Lower leg skin (tissue), 4 donors: ENCODE measurements at places on chromosomes 4 and X. TPM values are rescaled to one million over a fixed set of nuclear protein-coding genes. Genes with fewer than 3 reads are reported as not detected.

DNA sequence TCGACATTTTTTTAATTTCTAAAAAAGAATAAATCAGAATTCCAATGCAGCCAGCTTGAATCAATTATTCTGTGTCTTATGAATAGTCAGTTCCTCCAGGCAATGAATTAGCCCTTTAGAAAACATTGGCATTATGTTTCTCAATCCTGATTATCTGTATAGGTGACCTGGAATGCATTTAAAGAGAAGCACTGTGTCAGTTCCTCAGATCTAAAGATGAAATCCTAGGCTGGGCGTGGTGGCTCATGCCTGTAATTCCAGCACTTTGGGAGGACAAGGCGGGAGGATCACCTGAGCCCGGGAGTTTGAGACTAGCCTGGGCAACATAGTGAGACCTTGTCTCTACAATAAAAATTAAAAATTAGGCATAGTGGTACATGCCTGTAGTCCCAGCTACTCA lies 43.5 kb downstream of the MND1 start:
- no peak for DNase-seq

DNA sequence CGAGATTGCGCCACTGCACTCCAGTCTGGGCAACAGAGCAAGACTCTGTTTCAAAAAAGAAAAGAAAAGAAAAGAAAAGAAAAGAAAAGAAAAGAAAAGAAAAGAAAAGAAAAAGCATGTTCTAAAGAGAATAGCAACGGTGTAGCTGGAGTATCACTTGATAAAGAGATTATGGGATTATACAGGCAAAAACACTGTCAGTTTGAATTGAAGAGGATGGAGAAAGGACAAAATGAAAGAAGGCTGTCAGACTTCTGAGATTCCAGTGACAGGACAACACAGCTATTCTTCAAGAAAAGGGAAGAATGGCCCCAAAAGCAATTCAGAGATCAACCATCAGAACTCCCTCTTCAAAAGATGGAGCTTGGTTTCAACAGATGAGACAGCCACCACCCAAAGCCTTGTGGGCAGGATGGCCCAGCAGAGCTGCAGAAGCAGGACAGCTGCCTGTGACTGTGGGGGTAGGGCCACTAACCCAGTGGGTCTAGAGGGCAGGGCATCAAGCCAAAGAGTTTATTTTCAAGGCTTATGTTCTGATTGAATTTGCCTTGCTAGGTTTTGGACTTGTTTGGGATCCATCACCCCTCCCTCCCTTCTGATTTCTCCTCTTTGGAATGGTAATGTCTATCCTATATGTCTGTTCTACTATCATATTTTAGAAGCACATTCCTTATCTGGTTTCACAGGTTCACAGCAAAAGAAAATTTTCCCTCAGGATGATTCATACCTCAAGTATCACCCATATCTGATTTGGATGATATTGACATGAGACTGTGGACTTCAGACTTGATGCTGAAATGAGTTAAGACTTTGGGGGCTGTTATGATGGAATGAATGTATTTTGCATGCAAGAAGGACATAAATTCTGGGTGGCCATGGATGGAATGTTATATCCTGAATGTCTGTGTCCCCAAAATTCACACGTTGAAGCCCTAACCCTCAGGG lies 17.5 kb downstream of the RFC1 start:
- DNase-seq: no peak

TMEM175 gene
- 17.4 TPM for total RNA-seq

- DNase-seq: no peak
These were observed 55.5 kb downstream of the ADRA2C start for GRCh38 chr4:3821580-3822229.
